ENCODE measurements at places on chromosomes 13 and 19.

DNA sequence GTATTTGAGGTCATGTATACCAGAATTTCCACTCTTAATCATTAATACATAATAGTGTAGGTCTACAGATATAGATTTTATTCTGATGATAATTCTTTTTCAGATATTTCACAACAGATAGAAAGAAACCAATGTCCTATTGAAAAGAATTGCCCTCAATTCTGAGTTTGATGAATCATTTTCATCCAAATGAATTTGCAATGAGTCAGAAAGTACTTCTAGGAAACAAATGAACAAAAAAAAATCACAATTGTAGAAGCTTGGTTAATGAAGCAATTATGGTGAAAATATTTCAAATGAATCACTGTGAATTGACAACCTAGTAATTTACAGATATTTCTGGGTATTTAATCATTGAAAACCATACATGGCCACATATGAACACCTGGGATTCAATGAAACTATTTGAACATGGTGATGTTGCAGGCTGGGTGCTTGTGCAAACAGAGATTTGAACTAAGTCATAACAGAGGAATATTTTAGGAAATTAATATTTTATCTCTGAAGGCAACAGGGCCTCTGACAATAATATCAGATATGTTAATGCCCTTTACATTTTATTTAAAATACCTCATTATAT is 360.9 kb downstream of the SLITRK5 start:
- H3K27ac ChIP-seq = no peak overlapping the region
- H3K27me3 ChIP-seq = no peaks in the 10 kb centered on the region
- no peaks in the 10 kb centered on the region for H3K4me1 ChIP-seq
- H3K36me3 ChIP-seq = no peaks in the 10 kb centered on the region

- no peaks in the 10 kb centered on the region for H3K27me3 ChIP-seq
- H3K27ac ChIP-seq = no peak overlapping the region
- no peaks in the 10 kb centered on the region for H3K36me3 ChIP-seq
- H3K4me3 ChIP-seq = no peak overlapping the region
- peaks cover 7% of the 10 kb centered on the region for H3K4me1 ChIP-seq
Measured at GRCh38 chr13:50344717-50345116, 329.5 kb downstream of the KCNRG start.

DNA sequence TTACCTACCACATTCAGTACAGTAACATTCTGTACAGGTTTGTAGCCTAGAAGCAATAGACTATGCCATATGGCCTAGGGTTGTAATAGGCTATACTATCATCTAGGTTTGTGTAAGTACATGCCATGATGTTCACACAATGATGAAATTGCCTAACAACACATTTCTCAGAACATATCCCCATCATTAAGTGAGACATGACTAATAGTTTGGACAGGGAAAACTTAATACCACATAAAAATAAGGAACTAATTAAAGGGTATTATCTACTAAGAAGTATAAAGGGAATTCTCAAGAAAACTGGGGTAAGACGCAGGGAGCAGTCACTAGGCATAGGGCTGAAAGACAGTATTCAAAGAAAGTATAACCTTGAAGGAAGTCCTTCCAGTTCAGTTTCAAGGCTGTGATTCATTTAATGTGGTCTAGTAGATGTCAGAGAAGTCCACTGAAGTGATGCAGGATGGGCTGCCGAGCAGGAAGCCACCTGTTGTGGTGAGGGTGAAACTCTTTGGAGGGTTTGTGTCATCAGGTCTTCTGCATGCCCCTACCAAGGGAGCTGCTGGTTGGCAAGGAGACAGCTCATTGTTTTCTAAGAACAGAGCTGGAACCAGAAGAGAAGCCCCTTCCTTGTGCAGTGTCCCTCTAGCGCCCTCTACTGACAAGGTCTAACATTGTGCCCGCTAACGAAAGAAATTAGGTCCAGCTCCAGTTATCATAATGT is 122.9 kb downstream of the OLFM4 start:
- H3K27me3 ChIP-seq = no peaks in the 10 kb centered on the region
- no peak overlapping the region for H3K4me3 ChIP-seq
- peak; percentile 92 for DNase-seq
- no peaks in the 10 kb centered on the region for H3K36me3 ChIP-seq

GRCh38 chr13:94087100-94087499 is 392.4 kb downstream of the DCT start:
- DNase-seq = no peak
- no peaks in the 10 kb centered on the region for H3K27me3 ChIP-seq
- H3K4me3 ChIP-seq = no peak overlapping the region
- H3K36me3 ChIP-seq = no peaks in the 10 kb centered on the region
- H3K4me1 ChIP-seq = 0 out of 2 replicates have a peak, but pooled peaks cover 4% of the 10 kb centered on the region

DNA sequence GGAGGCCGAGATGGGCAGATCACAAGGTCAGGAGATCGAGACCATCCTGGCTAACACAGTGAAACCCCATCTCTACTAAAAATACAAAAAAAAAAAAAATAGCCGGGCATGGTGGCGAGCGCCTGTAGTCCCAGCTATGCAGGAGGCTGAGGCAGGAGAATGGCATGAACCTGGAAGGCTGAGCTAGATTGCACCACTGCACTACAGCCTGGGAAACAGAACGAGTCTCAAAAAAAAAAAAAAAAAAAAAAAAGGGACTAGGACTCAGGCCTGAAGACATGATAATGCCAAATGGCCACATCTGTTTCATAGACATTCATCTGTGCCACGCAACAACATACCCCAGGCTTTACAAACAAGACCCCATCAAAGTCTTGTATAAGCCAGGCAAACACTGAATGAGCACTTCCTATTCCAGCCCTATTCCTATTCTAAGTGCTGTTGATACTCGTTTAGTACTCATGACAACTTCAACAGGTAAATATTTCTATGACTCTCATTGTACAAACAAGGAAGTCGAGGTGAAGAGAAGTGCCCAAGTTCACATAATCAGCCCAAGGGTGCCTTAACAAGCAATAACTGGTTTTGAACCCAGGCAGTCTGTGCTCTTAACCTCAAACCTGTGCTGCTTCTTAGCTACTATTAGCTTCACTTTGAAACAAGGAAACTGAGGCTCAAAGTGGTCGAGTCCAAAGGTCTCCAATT is 1.7 kb downstream of the B9D2 start:
- H3K4me3 ChIP-seq = no peak overlapping the region
- H3K36me3 ChIP-seq = no peaks in the 10 kb centered on the region
- H3K27ac ChIP-seq = no peak overlapping the region
- H3K27me3 ChIP-seq = no peaks in the 10 kb centered on the region

DNA sequence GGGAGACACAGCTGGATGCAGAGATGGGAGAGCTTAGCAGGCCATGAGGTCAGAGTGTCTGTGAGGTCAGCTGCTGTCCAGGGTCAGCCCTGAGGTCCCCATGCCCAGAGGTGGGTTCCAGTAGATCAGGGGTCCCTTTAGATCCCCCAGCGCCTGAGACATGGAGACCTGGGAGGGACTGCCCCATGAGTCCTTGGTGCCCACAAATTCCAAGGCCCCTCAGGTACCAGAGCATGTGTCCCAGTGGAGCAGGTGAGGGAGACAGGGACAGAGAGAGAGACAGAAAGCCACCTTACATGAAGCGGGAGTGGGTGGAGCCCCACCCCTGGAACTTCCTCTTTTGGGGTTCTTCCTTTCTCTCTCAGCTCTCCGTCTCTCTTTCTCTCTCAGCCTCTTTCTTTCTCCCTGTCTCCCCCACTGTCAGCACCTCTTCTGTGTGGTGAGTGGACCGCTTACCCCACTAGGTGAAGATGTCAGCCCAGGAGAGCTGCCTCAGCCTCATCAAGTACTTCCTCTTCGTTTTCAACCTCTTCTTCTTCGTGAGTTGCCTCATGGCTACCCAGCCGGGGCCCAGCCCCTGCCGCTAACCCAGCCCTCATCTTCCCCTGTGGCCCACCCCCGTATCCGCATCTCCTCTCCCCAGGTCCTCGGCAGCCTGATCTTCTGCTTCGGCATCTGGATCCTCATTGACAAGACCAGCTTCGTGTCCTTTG is at the start of gene CD37:
CD37 (plus strand) TSS at position 336 of the 713 bp plus-strand sequence; CDS start at position 471, 135 bp downstream.
- no peak within 1 kb of the TSS for H3K27ac ChIP-seq
- H3K27me3 ChIP-seq = no peaks in the 10 kb centered on the region
- peak within 1 kb of the TSS; percentile 82 for H3K4me3 ChIP-seq
- H3K4me1 ChIP-seq = peaks cover 16% of the 10 kb centered on the region

GRCh38 chr13:106633321-106633720 is 65.4 kb upstream of the ARGLU1 start:
- no peak overlapping the region for H3K4me3 ChIP-seq
- no peaks in the 10 kb centered on the region for H3K4me1 ChIP-seq
- no peaks in the 10 kb centered on the region for H3K27me3 ChIP-seq
- H3K27ac ChIP-seq = no peak overlapping the region

- H3K36me3 ChIP-seq = no peaks in the 10 kb centered on the region
- no peak overlapping the region for H3K27ac ChIP-seq
- H3K4me3 ChIP-seq = no peak overlapping the region
Measured at GRCh38 chr13:112907871-112908331, 61.1 kb upstream of the MCF2L start.

DNA sequence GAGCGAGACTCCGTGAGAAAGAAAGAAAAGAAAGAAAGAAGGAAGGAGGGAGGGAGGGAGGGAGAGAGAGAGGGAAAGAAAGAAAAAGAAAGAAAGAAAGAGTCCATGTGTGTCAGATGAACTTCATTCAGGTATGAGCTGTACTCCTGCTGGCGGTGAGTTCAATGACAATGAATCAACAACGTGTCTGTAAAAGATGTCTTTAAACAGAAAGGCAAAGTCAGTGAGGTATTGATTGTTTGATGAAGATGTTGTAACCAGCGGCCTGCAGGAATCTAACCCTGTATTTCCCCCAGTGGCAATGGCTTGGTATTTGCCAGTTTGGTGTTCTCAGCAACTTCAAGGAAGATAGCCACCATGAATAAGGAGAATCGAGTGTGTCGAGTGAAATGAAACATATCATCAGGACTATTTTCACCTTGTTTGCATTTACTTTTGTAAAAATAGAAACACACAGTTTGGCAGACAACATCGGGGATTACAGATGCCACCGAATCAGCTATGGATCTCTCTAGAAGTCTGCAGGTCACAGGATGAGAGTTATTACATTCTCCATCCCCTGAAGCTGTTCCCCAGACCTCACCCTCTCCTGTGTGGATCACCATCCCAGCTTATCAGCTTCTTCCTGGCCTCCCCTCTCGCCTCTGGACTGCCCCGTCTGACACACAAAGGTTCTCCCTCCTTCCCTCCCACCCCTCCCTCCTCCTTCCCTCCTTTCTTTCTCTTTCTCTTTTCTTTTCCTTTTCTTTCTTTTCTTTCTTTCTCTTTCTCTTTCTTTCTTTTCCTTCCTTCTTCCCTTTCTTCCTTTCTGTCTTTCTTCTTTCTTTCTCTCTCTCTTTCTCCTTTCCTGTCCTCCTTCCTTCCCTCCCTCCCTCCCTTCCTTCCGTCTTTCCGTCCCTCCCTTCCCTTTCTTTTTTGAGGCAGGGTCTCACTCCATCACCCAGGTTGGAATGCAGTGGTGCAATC is 8.2 kb upstream of the SBK3 start:
- H3K4me1 ChIP-seq = no peaks in the 10 kb centered on the region
- peaks cover 95% of the 10 kb centered on the region for H3K27me3 ChIP-seq
- DNase-seq = no peak
- no peak overlapping the region for H3K4me3 ChIP-seq
- no peak overlapping the region for H3K27ac ChIP-seq
- H3K36me3 ChIP-seq = no peaks in the 10 kb centered on the region

DNA sequence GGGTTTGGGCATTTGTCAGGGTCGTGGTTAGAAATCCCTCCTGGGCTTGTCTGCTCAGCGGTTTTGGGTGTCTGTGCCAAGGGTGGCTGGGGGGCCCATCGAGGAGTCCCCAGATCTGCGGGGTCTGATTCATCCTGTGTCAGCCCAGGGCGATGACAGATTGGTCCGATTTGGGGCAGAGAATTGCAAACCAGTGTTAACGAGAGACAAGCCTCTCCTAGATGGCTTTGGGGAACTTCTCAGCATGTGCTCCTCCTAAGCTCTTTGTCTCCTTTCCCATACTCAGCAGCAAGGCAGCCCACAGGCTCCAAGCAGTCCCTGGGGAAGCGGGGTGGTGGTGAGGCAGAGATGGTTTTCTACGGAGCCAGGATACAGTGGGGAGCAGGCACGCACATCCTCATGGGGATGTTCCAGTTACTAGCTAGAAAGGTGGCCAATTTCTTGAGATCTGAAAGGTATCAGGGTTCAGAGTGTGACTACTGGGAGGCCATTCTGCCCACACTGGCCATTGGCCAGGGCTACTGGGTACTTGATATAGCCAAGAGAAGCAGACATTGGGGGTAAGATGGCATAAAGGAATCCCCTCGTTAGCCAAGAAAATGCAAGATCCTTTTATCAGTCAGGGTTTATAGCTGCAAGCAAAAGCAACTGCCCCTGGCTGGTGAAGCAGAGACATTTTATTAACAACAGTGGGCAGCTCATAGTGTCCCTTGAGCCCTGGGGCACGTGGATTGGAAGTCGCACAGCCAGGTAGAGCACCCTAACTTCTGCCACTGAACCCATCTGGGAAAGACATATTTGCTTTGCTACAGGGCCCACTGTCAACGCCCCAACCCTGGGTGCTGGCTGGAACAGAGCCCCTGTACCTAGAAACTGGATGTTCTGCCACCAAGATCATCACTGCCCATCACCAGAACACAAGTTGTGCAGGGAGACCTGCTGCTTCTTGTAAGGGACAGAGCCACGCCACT is 63.6 kb downstream of the RGCC start:
- H3K4me3 ChIP-seq = no peak overlapping the region
- H3K4me1 ChIP-seq = no peaks in the 10 kb centered on the region
- H3K27ac ChIP-seq = no peak overlapping the region
- H3K36me3 ChIP-seq = no peaks in the 10 kb centered on the region

- no peaks in the 10 kb centered on the region for H3K4me1 ChIP-seq
- no peak for DNase-seq
- no peak overlapping the region for H3K27ac ChIP-seq
- no peak overlapping the region for H3K4me3 ChIP-seq
- no peaks in the 10 kb centered on the region for H3K27me3 ChIP-seq
Measured at GRCh38 chr13:44368599-44369368, 4.8 kb upstream of the SERP2 start.

GRCh38 chr19:14814982-14815652 is 19.9 kb downstream of the OR7A5 start:
- H3K36me3 ChIP-seq = no peaks in the 10 kb centered on the region
- H3K27me3 ChIP-seq = peaks cover 87% of the 10 kb centered on the region
- H3K27ac ChIP-seq = no peak overlapping the region
- H3K4me1 ChIP-seq = no peaks in the 10 kb centered on the region
- no peak for DNase-seq
- H3K4me3 ChIP-seq = no peak overlapping the region

DNA sequence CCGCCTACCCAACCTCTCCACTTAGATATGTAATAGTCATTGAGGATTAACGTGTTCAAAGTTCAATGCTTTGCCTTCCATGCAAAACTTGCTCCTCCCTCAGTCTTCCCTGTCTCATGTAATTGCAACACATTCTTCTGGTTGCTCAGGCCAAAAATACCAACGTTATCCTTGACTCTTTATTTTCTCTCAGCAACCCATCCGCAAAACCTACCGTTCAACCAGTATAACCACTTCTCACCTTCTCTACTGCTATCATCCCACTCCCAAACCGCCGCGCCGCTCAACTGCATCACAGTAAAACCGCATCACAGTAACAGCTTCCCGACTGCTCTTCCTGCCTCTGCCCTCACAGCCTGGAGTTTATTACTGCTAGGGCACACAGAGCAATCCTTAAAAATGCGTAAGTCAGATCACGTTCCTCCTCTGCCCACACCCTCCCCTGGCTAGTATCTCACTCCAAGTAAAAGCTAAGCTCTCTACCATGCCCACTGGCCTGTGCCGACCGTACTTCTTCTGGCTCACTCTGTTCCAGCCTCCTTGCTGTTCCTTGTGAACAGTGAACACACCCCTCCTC is 8.2 kb downstream of the MTIF3 start:
- DNase-seq = no peak
- H3K4me3 ChIP-seq = no peak overlapping the region
- no peaks in the 10 kb centered on the region for H3K27me3 ChIP-seq
- H3K4me1 ChIP-seq = peaks cover 27% of the 10 kb centered on the region

Measured in MM.1S (cell line).